Activated CD4-positive, alpha-beta T cell treated with anti-CD3 and anti-CD28 coated beads, Interleukin-2, amount 50 U/mL, for 48 hours (primary cell): ENCODE measurements at places on chromosomes 7 and 10.

GRCh38 chr7:45663965-45664633, 89.9 kb downstream of the ADCY1 start:
- DNase-seq, result no peak

DNA sequence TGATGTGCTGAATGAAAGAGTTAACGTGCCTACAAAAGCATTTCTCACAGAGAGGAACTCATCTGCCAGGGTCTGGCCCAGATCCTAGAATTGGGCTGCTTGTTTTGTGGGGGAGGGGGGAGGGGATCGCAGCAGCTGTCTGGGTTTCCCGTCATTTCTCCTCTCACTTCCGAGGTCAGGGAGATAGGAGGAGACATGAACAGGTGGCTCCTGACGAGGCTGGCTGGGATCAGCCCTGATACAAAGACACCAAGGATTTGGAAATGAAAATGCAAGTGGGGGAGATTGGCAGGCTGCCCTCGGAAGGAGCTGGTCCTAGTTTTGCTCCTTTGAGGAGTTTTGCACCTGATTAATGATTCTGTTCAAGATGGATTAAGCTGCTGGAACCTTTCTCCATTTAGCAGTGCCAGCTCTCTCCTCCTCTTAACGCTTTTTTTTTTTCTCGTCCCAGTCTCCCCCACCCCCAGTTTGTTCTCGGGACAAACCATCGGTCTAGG, 86.8 kb upstream of the KMT2C start:
- DNase-seq, result no peak

GRCh38 chr7:77426052-77426404, 9.9 kb upstream of the GSAP start:
- DNase-seq, result no peak

DNA sequence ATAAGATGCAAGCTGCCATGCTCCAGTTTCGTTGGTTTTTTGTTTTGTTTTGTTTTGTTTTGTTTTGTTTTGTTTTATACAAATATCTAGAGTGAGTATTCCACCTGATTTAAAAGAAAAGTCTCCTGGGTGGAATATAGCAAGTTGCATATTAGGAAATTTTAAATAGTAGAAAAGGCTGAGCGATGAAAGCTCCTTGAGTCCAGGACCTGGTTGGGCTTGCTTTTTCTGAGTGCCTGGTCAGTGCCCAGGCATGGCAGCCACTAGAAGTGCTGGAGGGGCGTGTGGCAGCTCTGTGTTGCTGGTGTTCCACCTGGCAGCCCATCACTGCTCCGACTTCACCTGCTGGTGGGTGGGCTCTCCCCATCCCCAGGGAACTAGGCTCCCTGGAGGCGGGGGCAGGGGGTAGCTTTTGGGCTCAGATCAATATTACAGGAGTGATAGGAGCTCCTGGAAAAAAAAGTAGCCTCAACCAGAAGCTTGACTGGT, 8.0 kb downstream of the COL17A1 start:
- no peak for DNase-seq

DNA sequence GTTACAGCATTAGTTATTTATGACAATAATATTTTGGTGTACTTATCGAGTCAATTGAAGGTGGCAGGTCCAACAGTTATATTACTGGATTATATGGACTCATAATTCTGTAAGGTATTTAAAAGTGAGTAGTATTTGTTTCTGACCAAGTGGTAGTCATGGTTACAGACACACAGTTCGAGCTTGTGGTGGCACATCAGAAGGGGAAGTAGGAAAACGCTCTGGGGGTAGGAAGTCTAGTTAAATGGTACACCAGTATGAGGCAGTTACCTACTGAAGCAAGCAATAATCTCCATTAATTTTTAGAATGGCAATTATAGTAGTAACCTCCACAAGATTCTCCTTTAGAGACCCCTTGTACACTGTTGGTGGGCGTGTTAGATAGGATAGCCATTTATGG, 541.2 kb downstream of the ETV1 start:
- DNase-seq, result no peak

- no peak for DNase-seq
Observed at GRCh38 chr10:131891929-131892805, 8.6 kb upstream of the PPP2R2D start.

- DNase-seq, result no peak
Observed at GRCh38 chr7:158396982-158397862, 190.4 kb downstream of the PTPRN2 start.

DNA sequence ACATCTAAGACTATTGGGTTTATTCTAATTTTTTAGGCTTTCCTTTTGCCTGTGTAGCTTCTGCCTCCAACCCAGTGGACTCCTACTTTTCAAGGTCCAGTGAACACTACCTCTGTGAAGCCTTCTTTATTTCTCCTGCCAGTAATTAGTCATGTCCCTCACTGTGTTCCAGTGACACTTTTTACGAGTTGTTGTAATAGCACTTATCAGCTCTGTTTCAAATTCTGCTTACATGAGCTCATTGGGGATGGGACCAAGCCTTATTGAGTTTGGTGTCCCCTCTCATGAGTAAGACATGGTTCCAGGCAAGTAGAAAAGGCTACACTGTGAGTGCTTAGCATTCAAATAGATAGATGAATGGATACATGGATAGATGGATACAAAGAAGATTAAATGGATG, 184.6 kb downstream of the HIBADH start:
- no peak for DNase-seq

GRCh38 chr10:92244796-92245195, 46.1 kb downstream of the CPEB3 start:
- no peak for DNase-seq

GRCh38 chr10:110867807-110868465, 3.8 kb upstream of the PDCD4 start:
- no peak for DNase-seq

DNA sequence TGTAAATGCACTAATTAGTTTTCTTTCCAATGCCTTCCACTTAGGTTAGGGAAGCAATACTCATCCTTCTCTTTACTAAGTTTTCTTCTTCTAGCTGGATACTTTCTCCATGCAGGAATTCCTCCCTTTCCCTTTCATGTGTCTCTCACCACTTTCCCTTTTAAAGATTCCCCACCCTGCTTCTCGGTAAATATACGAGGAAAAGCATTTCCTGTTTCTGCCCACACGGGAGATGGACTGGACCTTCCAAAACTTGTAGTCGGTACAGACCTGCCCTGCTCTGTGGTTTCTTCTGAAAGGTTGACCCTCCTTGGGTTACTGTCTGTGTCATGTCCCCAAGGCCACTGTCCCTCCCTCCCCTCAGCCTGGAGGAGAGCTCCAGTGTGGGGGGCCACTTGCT, 58.9 kb upstream of the LYZL2 start:
- DNase-seq, result no peak

- no peak for DNase-seq
Observed at GRCh38 chr10:22002591-22003176, 846 bp downstream of the DNAJC1 start.

DNA sequence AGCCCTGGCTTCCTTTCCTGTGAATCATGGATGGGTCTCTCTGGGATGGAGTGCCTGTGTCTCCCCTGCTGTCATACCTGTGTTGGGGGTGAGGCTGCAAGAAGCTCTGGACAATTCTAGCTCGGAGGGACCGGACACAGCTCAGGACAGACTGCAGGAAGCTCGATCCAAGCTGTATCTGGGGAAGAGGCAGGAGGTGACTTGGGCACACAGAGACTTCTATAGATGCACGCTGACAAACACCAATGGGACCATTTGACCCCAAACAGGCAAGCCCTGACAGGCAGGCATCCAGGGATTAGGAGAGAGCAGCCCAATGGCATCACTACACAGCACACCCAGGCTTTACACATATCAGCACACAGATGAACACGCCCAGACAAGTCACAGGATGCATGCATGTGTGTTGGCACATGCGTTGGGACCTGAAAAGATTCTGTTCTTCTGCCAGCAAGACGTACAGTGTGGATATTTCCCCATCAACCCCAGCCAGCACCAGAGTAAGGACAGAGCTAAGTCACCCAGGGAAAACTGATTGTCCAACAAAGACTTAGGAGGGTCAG, 4.5 kb downstream of the LLCFC1 start:
- DNase-seq, result no peak

DNA sequence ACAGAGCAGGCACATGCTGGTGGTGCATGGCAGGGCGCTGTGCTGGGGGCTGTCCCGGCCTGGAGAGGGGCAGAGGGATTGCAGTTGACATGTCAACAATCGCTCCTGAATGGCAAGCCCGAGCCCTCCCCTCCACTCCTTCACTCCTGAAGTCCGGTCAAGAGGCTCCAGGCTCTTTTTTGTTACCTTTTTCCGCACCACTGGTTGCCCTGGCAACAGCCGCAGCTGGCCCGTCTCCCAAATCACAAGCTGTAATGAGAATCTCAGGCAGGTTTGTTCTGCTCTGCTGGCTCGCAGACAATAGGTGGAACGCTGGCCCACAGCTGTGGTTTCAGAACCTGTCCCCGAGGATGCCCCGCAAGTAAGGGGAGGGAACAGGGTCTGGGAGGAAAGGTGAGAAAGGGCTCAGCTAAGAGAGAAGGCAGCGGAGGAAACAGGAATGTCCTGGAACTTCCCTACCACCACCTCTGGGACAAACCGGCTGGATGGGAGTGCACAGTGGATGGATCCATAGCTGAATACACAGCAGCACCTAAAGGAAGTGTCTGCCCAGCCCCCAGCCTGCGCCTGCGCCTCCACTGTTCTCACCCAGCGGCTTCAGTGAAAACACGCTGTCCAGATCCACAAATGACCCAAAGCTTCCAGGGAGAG, 58.9 kb downstream of the CALML3 start:
- DNase-seq, result no peak

DNA sequence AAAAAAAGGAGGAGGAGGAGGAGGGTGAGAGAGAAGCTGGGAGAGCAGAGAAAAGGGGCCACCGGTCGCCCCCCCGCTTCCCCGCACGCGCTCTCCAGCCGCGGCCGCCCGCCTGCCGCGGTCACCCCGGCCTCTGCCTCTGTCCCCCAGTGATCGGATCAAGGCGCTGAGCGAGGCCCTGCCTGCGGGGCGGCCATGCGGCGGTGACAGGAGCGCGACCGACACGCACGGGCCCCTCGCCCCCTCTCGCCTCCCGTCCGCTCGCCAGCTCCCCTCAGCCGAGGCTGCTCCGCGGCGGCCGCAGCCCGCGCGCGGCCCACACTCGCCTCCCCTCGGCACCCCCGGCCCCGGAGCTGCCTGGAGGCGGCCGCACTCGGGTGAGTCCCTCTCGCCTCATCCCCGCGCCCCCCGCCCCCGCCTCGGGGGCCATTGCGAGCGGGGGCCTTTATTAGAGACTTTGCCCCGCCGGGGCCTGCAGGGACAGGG, at the start of gene GTF2I:
GTF2I (plus strand) TSS at position 27 of the 486 bp plus-strand sequence. CDS start 31,411 bp downstream, outside the sequence.
- no peak for DNase-seq

GRCh38 chr10:131500892-131501291, 189.4 kb upstream of the TCERG1L start:
- DNase-seq, result no peak

- peak; percentile 96 for DNase-seq
Observed at GRCh38 chr10:94362360-94363250, at the start of gene NOC3L. Gene NOC3L (minus strand): TSS chr10:94362939. CDS start chr10:94362838, 101 bp downstream.

DNA sequence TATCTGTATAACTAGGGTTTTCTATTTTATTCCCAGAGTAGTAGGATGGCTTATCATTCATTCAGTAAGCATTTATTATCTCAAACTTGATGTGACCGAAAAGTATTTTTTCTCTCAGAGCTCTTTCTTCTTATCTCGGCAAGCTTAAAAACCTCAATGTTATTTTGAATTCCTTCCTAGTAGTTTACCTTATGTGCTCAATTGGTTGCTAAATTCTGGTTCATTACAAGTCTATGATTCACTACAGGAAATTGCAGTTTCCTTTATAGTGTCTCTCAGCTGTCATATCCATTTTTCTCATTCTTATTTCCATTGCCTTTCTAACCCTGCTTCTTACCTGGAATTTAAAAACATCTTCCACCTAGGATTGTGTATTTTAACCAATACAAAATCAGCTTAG, 12.6 kb upstream of the ICA1 start:
- no peak for DNase-seq

DNA sequence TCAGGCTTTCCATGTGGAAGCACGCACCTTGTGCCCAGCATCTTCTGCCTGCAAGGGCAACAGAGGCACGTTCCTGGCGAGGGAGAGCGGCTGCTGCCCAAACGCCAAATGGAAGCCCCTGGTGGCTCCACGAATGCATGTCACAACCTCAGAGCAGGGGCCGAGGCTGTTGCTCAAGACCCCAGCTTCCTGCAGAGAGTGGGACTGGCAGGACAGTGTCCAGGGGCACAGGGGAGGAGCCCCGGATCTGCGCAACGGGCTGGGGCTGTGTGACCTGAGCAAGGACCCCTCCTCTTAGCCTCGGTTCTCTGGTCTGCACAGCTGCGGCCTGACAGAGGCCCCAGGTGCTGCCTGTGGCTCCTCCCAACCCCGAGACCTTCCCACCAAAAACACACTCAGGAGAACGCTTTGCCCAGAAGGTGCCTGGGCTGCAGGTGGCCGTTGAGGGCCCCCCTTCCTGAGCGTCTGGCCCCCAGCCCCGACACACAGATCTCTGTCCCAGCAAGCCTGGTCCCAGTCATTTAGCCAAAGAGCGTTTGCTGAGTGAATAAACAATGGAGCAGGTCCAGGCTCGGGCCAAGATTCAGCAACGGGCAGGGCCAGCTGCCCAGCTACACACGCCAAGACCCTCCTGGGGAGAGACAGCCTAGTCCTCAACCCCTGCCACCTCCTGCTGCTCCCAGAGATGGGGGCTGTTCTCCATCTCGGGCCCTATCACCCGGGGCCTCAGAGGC, 1.2 kb downstream of the MICALL2 start:
- no peak for DNase-seq

- peak; percentile 78 for DNase-seq
Observed at GRCh38 chr10:71812016-71812912, 38.8 kb downstream of the PSAP start.

DNA sequence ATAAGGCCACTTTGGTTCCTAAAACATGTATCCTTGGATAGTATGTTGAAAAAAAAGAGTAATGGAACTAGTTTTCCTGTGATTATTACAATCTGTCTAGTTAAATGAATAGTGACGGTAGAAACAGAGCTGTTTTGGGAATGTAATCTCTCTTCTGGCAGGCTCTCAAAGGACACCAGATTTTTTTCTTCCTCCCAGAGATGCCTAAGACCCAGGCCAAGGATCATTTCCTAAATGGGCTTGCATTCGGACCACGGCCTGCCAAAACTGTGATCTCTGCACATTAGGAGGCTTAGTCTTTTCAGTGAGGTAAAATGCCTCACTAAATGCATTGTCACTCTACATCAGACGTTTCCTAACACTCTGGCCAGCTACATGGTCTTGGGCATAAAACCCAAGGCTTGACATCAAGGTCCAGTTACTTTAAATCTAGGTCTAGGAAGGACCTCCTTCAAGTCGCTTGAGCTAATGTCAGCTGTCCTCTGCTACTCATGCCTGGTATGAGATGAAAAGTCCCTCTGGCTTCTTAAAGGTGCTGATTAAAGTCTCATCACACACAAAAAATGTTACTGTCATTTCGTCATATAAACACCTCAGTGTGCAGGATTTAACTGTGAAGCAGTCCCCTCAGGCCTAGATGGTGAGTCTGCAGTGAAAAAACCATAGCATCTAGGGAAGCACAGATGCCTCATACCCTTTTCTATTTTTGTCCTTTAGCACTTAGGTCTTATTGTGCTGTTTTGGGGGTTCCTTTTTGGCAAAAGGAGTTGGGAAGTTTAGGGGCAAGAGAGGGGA, 47.7 kb downstream of the DLD start:
- no peak for DNase-seq

- no peak for DNase-seq
Observed at GRCh38 chr7:31814187-31814586, 127.2 kb downstream of the PPP1R17 start.

GRCh38 chr7:79933144-79933543, 201.5 kb upstream of the GNAI1 start:
- no peak for DNase-seq
